Foreskin keratinocyte (primary cell): ENCODE measurements at places on chromosomes 2 and 18. TPM values are rescaled to one million over a fixed set of nuclear protein-coding genes. Genes with fewer than 3 reads are reported as not detected.

- DNase-seq = no peak
Observed at GRCh38 chr2:158729451-158729850, 65.7 kb upstream of the DAPL1 start.

GRCh38 chr2:133602538-133602937 is 34.3 kb upstream of the NCKAP5 start:
- DNase-seq = no peak

C2orf78 gene
- polyA plus RNA-seq = not detected in 2 replicates

DNA sequence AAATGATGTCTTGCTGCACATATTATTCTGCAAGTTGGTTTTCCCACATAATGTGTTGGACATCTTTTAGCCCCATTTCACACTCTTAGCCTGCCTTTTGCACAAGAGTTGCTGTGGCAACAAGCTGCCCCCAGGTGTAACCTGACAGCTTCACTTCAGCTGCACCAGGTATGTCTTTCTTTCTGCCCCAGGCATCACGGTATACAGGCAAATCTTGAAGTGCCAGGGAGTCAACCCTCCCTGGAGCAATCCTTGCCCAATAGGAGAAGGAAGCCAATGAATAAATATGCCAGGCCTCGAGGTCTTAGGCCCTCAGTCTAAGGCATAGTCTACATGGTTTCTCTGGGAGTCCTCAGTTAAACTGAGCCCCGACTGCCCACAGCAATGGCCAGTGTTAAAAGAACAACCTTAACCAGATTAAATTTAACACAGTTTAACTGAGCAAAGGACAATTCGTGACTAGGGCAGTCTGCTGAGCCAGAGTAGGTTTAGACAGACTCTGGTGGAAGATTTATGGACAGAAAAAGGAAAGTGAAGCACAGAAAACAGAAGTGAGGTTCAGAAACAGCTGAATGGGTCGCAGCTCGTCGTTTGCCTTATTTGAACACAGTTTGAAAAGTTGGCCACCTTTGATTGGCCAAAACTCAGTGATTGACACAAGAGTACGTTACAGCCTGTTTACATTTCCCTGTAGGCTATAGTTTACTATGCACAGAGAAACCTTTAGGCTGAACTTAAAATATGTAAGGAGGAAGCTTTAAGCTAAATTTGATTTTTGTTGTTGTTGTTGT is 32.0 kb upstream of the C1QL2 start:
- DNase-seq = no peak

ESPNL gene
- 0.20 and 0.71 TPM in 2 replicates for polyA plus RNA-seq

- no peak for DNase-seq
Observed at GRCh38 chr2:178304333-178304732, 110.0 kb downstream of the OSBPL6 start.

- no peak for DNase-seq
Observed at GRCh38 chr2:119513832-119514231, 10.5 kb downstream of the SCTR start.

DNA sequence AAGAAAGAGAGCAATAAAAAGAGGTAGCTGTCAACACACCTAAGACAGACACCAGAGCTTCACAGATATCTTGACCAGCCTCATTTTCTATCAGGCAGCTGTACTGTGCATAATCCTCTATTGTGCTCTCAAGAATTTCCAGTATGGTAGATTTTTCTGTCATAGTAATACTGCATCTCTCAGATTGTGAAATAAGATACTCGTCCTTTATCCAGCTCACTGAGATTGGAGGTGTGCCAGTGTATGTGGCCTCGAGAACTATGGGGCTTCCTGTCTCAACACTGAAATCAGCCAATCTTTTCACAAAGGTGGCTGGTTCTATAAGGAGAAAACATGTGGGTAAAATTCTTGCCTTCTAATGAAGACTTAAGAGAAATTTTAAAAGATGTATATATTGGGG is 88.9 kb downstream of the TTN start:
- DNase-seq = no peak

DNA sequence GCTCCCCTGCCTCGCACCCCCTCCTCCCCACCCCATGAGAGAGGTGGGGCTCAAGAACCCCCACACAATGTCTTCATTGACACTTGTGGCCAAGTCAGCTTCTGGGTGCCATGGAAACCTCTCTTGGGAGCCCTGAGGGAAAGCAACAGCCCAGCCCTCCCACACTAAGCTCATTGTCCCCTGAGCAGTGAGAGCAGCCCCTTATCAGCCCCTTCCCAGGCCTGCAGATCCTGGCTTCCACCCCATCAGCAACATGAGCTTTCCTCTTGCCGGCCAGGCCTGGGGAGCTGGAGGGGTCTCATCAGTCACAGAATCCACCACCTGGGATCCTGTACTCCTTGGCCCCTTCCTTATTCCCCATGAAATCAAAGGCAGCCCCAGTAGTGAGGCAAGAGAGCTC is 107.8 kb upstream of the ST3GAL5 start:
- no peak for DNase-seq

HOXD1 gene
- polyA plus RNA-seq = 0.04 TPM in 1 of 2 replicates, not detected in the other

GRCh38 chr18:58863539-58864145 is 1.0 kb upstream of the ZNF532 start:
- no peak for DNase-seq

DNA sequence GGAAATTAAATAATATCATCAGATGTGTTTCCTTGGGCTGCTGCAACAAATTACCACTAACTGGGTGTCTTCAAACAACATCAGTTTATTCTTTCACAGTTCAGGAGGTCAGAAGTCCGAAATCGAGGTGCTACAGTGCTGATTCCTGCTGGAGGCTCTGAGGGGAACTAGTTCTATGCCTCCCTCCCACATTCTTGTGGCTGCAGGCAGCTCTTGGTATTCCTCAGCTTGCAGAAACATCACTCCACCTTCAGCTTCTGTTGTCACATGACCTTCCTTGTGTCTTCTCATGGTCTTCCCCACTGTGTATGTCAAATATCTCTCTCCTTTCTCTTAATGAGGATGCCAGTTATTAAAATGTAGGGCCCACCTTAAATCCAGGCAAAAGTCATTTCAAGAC is 29.3 kb upstream of the DCC start:
- no peak for DNase-seq

GRCh38 chr2:160942476-160943142 is 217.6 kb upstream of the TANK start:
- DNase-seq = no peak

- DNase-seq = no peak
Observed at GRCh38 chr2:6929196-6929819, 12.1 kb downstream of the RNF144A start.

HADHA gene
- 108 and 126 TPM in 2 replicates for polyA plus RNA-seq

- peak; percentile 17 for DNase-seq
Observed at GRCh38 chr2:159251296-159252173, 35.0 kb downstream of the WDSUB1 start.

DNA sequence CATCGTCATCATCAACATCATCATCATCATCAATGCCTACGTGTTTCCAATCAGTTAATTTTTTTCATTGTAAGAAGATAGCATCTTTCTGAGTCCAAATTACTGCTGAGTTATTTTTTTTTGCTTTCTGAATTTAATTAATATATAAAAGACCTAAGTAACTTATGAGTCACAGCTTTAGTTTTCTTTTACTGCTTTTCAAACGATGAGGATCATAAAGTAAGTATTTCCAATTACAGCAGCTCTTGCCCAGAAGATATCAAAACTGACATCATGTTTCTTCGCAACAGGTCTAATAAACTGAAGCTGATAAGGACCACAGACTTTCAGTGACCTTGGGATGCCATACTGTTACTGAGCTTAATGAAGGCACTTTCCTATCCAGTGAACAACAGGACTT is 442.2 kb downstream of the DSEL start:
- no peak for DNase-seq

- peak; percentile 60 for DNase-seq
Observed at GRCh38 chr18:6920099-6920955, 190.8 kb downstream of the ARHGAP28 start.

LINC00305 gene
- not detected in 2 replicates for polyA plus RNA-seq

- DNase-seq = peak; percentile 81
Observed at GRCh38 chr2:215812966-215813365, 200.4 kb downstream of the MREG start.

CHRNG gene
- not detected in 2 replicates for polyA plus RNA-seq

GRCh38 chr2:186058614-186059013 is 320.0 kb downstream of the FSIP2 start:
- DNase-seq = no peak

RMND5A gene
- polyA plus RNA-seq = 6.5 and 8.4 TPM in 2 replicates

GRHL1 gene
- polyA plus RNA-seq = 0.35 and 0.41 TPM in 2 replicates

C2orf80 gene
- polyA plus RNA-seq = not detected in 2 replicates

GRCh38 chr2:207474863-207475485 is 54.8 kb upstream of the CREB1 start:
- no peak for DNase-seq

- no peak for DNase-seq
Observed at GRCh38 chr2:222217712-222218111, 81.1 kb downstream of the PAX3 start.

DNA sequence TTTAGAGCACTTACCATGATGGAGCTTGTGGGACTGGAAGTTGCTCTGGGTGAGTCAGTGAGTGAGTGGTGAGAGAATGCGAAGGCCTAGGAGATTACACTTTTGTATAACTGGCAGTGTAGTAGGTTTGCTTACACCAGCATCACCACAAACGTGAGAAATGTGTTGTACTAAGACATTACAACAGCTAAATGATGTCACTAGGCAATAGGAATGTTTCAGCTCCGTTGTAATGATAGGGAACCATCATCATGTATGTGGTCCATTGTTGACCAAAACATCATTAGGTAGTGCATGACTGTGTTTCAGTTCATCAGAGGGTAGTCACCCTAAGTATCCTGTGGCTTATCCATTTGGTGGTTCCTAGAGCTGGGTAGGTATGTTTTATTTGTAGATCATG is 11.9 kb downstream of the ZNF407 start:
- peak; percentile 70 for DNase-seq

DNA sequence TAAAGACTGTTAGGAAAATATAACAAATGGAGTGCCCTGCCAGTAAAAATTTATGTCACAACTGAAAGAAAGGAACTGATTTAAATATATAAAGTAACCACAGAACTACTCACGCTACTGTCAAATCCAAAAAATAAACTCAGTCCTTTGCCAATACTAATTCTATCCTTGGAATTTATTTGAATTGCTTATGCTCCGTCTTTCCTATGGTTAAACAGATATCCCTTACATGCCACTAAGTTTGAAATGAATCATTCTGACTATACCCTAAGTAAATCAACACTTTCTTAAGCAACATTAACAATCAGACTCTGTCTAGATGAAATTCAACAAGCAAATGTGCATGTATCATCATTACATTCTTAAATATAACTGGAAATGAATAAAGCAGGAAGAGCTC is 9.8 kb downstream of the HNRNPLL start:
- no peak for DNase-seq

CD226 gene
- polyA plus RNA-seq = 0.11 and 0.14 TPM in 2 replicates

DNA sequence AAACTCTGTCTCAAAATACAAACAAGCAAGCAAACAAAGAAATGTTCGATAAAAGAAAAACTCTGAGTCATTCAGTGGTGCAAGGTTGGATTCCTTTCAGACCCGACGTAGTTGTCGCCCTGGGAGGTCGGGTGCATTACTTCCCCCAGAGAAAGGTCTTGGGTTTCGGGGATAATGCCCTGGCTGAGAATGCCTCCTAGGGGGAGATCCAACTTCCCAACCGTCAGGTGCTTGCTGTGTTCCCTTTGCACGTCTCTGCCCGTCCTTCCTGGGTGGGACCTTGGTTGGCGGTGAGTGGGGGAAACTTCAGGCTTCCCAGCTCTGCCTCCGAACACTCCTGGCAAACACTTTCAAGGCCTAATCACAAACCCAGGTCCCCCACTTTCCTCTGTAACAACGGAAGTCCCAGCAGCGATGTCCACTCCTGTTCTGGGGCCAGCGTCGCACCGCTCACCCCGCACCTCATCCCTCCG is 609 bp downstream of the TPGS2 start:
- DNase-seq = peak; percentile 34

DNA sequence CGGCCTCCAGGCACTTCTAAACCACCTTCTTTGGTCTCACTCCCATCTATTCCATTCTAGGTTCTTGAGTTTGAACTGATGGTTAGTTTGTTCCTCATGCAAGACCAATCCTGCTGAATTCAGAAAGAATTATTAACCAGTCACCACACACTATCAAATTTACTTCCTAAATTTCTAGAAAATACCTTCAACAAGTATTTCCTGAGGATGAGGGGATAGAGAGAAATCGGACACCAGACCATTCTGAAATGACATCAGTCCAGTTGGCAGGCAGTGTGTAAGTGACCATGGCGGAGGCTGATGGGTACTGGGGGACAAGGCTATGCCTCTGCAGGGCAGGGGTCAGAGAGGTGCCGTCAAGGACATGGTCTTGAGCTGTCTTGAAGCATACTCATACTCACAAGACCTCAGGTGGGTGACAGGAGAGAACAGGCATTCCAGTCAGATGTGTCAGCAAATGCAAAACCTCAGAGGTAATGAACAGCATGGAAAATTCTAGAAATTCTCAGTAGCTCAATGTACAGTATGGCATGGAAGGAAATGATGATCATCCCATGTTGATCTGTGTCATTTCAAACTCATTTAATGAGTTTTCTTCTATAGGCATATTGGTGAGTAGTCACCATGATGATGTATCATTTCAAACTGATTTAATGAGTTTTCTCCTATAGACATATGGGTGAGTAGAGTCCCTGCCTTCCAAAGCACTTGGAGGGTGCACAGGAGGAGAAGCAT is 119.6 kb downstream of the DDX1 start:
- DNase-seq = no peak

- DNase-seq = no peak
Observed at GRCh38 chr2:169361706-169362117, 622 bp downstream of the LRP2 start.

GRCh38 chr18:77486985-77487384 is 237.3 kb downstream of the GALR1 start:
- peak; percentile 1 for DNase-seq

GRCh38 chr2:101231937-101232730 is 20.6 kb upstream of the CNOT11 start:
- no peak for DNase-seq

DNA sequence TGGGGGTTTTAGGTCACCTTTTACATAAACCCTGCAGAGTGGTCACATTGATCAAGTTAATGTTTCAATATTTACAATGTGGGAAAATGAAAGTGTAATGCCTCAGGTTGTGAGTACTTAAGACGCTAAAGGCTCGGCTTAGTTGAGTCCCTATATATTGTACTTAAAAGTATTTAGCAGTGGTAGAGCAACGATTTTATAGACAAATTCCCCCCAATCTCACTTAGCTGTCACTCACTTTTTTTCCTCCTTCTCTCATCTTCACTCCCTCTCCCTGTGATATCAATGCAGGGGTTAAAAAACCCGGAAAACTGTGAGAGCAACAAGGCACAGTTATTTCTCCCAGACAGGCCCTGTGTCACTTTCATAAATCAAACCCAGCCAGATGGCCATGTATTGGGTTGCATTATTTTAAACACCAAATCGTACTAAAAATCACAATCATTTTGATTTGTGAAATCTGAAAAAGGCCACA is 5.4 kb downstream of the POU3F3 start:
- no peak for DNase-seq

DNA sequence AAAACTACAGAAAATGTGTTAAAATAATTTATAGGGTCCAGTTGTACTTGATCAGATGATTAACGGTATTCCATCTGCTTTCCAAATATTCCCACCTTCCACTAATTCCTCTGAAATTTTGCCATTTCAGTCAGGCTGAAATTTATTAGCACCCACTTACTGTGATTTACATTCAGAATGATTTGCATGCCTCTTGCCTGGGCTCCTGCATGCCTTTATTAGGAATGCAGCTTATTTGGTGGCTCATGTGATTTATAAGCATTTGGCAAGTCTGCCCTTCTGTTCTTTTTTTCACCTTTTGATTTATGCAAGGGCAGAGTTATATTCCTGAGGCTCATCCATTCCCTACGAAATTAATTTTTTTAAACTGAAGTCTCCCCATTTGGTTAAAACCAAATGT is 1594.5 kb upstream of the PIK3C3 start:
- no peak for DNase-seq
